ENCODE measurements at places on chromosomes 1 and 21. TPM values are rescaled to one million over a fixed set of nuclear protein-coding genes. Genes with fewer than 3 reads are reported as not detected.

S100A9 gene
- total RNA-seq, result 281 TPM

- no peak for DNase-seq
Observed at GRCh38 chr1:195933835-195934234, 674.4 kb downstream of the KCNT2 start.

DNA sequence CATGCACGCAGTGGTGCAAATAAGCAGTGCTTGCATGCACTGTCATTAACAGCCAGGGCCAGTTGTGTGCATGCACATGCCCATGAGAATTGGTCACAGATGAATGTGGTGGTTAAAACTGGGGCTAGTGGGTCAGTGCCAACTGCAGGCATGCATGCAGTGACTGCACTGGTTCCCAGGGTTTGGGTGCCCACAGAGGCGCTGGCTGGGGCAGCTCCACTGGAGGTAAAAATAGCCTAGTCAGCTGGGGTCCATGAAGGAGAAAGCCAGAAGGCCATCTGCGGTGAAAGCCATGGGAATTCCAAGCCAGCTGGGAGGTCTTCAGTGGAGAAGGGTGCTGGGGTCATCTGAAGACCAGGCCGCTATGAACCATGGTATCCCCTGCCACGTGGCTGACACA lies 70.2 kb downstream of the SLC5A9 start:
- no peak for DNase-seq

DNA sequence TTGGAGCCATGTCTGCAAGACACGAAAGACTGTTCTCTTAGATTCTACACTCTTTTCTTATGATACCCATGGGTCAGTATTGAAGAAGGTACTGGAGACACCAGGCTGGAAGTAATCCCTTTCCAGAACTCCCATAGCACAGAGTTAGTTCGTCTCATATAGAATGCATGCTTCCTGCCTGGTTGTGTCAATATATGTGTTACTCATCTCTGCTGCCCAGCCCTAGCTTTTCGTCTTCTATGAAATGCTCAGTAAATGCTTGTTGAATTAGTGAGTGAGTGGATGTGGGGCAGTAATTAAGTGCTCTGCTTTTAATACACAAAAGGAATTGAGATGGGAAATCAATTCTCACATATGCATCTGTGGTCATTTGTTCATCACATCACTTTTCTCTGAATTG lies 32.1 kb downstream of the ADCY10 start:
- DNase-seq, result no peak

DNA sequence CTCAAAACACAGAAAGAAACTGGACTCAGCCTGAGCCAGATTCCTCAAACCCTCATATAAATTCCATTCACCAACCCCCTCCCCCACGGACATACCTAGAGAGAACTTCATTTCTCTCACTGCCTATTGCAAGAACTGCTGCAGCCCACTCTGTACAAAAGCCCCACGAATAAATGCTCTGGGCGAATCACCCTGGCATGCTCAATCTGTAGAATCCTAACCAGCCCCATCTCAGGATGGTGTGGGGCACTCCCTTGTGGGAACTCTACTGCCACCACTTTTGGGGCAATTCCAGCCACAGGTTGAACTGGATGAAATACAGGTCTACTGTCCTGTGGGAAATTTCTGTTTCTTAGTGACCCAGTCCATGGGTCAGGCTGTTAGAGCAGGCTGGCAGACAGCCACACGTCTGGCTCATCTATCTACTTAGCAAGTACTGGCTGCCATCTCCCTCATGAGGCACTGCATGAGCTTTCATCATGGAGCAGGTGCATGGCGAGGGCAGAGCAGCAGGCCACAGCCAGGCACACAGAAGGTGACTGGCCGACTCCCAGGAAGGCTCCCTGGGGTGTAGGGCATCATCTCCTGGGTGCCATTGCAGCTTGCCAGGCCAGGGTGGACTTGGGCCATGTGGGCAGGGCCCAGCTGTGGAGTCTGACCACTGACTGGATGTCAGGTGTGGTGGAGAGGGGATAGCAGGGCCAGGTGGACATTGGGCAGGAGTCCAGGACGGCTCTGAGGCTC lies 1.6 kb upstream of the C1orf35 start:
- no peak for DNase-seq

DNA sequence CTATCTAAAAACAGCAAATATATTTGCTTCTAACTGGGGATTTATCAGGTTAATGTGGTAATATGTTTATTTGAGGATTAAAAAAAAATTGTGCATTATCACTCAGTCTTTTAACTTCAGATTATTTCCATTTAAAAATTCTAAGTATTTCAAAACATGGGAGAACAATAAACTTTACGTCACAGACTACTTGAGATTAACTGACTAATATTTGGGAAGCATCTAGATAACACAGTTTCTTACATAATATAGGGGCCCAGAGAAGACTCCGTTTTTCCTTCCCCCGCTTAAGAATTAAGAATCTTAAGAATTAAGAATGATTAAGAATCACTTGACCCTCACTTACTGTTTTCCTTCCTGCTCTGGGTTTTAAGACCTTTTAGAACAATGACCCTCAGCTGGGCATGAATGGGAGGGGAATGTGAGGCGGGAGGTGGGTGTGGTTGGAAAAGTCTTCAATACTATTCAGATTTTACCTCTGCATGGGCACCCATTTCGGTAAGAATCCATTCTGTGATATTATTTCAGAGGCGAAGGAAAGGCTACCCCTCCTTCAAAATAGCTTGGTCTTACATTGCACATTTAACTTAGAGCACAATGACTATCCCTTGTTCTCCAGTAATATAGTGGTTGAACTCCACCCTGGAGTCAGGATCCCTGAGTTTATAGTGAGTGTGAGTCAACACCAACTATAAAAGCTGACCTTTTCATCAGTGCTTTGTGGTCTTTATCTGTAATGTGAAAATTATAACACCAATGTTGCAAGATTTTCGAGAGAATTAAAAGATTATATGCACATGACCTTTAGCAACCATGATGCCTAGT lies 821.3 kb downstream of the USP25 start:
- no peak for DNase-seq
